Stimulated activated CD4-positive, alpha-beta T cell treated with anti-CD3 and anti-CD28 coated beads, Interleukin-1b, Interleukin-23, amount 100 ng/mL, for 4 hours (primary cell): ENCODE measurements at places on chromosomes 5 and 9.
A peak's percentile ranks its signal among the peaks of the same experiment; 100 is the strongest.

DNA sequence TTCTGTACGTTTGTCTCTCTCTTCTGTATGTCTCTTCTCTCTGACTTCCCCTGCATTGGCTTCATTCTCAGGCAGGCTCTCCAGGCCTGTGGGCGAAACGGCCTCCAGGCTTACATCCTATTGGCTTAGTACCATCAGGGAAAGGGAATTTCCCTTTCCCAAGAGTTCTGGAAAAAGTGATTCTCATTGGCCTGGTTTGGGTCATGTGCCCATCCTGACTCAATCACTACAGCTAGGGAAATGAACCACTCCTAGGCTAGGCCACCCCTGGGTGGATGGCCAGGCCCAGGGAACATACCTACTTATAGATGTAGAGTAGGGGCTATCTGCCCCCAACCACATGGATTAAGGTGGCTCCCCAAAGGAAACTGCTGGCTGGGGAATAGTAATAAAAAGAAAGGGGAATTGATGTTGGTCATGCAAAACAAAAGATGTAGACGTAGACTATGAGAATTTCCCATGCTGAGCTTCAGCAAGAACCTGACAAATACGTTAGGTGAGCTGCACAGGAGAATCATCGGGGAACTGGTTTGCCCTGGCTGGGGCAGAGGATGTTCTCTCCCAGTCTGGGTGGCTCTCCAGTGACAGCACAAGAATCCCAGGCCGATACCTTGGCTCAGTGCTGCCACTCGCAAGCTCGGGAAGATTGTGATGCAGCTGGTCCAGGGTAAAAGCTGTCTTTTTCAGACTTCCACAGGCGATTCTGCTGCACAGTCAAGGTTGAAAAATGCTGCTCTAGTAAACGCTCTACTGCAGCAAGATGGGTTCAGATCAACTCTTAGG is 3.7 kb upstream of the EGR1 start:
- no peak for DNase-seq

- DNase-seq, result no peak
Measured at GRCh38 chr9:10059044-10059443, 553.8 kb downstream of the PTPRD start.

DNA sequence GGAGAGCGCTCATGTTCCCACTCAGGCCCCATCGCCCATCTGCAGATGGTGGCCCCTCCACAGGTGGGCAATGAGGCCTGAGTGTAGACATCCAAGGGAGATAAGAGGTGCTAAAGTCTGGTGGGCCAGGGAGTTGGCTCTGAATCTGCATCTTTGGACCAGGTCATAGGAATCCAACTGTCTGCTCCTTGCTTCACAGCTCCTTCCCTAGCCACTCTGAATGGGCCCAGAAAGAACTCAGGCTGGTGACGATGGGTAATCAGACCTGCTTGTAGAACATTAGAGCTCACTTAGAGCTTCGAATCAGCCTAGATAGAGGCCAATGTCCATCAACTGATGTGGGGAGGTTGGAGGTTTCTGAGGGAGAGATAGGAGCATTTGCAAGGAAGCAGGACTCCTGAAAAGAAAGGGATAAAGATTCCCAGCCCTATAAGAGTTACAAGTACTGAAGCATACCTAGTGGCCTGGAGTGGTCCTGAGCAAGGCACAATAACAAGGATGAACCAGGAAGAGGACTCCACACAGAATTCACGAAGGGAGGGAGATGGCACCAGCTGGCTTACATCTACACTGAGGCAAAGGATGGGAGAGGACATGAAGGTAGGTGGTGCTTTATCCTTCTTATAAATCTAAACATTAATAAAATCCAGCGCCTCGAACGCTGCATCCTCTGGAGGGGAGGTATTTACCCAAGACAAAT is 132.8 kb upstream of the ALDH1B1 start:
- no peak for DNase-seq

DNA sequence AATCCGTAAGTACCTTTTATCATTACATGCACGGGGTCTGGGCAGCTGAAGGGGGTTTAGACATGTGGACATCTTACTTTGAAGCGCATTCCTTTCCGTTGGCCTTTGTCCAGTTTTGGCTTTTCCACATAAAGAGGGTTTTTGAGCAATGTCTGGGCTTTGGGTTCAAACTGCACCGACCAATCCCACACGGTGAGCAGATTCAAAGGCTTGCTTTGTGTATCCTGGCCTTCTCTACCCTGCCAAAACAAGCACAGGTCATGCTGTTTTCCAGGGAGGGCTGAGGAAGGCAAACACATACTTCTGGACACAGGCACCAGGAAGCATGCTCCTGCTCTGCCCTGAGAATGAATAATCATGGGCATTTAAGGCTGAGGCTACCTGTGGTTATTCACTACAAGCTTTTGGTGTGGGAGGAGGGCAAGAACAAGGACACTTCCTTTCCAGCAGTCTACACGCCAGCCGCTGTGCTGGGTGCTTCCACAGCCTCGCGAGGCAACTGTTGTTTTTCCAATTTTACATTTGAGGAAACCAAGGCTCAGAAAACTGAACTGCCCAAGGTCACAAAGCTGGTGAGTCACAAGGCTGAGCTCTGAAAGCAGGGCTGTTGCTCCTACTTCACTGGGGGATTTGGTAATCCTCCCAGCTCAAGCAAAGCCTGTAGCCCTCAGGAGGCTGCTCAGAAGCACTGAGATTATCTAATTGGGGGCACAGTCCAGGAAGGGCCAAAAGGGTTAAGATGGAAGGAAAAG is 59.8 kb upstream of the GOLPH3 start:
- no peak for DNase-seq

- no peak for DNase-seq
Measured at GRCh38 chr5:175516933-175517823, 38.8 kb downstream of the SFXN1 start.

GRCh38 chr5:14187157-14187556 is 44.0 kb downstream of the TRIO start:
- DNase-seq, result no peak

DNA sequence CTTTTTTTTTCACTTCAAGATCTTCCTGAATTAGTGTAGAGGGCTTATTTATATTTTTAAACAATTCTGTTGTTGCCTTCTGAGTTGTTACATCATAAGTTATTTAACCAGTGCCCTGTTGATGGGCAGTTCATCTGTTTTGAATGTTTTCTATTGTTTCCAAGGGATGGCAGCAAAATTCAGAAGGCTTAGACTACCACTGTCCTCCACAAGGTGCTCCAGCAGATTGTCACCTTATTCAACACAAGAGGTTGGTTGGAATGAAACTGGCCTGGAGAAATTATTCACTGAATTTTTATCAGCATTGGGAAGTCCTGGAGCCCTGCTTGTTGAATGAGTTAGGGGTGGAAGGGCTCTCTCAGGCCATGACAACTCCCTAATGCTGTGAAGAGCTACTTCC is 1.3 kb upstream of the KLHL9 start:
- no peak for DNase-seq

DNA sequence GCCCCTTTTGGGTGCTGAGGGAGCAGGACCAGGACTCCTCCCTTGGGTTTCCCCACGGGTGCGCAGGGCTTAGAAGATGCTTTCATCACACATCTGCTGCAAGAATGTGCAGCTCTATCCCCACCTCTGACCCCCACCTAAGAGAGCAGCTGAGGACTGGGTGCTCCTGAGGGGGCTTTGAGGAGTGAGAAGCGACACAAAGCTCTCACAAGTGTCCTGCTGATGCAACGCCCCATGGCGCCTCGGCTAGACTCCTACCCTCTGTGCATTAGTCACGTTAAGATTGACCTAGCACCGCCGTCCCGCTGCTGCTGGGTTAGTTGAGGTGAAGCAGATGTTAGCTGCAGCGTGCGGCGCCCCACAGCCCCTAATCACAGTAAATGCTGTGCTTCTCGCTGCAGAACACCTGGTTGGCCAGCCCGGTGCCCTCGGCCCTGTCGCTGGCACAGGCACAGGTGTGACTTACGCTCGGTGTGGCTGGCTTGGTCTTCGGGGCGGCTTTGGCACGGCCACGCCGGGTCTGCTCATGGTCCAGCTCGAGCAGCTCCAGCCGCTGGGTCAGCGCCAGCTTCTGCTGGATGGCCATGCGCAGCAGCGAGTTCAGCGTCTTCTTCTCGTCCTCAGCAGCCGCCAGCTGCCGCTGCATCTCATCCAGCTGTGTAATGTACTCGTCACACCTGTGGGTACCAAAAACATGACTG is 45.0 kb upstream of the IPPK start:
- DNase-seq, result no peak

- no peak for DNase-seq
Measured at GRCh38 chr9:38404314-38404713, 11.8 kb downstream of the ALDH1B1 start.

GRCh38 chr5:172178991-172179989 is 8.7 kb downstream of the STK10 start:
- DNase-seq, result no peak

GRCh38 chr5:159797261-159797970 is 118.9 kb upstream of the ADRA1B start:
- no peak for DNase-seq

DNA sequence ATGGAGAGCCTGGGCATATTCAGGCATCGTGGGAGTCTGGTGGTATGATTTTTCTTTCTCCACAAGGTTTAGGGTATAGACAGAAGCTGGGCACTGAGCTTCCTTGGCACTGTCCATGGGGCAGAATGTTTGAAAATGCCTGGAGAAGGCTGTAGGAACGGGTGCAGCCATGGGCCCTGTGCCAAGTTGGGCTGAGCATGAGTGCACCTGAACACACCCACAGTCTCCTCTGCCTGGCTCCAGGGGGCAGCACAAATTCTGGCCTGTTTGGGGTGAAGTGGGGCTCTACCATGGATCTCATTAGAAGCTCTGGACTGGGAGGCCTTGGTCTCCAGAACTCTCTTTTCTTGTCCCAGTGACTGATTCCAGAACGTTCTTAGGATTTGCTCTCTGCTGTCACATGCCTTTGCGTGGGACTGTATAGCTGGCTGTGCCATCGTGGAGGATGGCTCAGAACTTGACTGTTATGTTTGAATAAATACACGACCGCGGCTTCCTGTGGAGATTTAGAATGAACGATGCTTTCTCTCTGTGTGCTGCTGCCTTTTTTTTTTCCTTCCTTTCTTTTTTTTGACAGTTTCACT is 229.8 kb downstream of the FANCC start:
- no peak for DNase-seq

DNA sequence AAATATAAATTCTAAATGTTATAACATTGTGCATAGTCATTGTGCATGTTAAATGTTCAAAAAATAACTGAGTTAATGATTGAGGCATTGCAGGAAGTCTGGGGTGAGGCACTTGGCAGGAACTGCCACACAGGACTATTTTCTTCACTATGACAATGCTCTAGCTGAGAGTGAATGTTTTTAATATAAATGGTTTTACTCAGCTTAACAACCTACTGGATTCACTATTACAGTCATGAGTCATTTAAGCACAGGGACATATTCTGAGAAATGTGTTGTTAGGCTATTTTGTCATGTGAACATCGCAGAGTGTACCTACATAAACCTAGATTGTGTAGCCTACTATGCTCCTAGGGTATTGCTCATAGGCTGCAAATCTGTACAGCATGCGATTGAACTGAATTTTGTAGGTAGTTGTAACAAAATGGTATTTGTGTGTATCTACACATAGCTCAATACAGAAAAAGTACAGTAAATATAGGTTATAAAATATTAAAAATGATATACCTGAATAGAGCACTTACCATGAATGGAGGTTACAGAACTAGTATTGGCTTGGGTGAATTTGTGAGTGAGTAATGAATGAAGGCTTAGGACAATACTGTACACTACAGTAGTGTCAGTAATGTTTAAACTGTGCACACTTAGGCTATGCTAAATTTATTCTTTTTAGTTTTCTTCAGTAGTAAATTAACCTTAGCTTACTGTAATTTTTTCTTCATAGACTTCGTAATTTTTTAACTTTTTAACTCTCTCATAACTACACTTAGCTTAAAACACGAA is 346.1 kb upstream of the PTGER4 start:
- DNase-seq, result no peak

- peak; percentile 37 for DNase-seq
Measured at GRCh38 chr9:15299374-15299939, 7.6 kb downstream of the TTC39B start.

DNA sequence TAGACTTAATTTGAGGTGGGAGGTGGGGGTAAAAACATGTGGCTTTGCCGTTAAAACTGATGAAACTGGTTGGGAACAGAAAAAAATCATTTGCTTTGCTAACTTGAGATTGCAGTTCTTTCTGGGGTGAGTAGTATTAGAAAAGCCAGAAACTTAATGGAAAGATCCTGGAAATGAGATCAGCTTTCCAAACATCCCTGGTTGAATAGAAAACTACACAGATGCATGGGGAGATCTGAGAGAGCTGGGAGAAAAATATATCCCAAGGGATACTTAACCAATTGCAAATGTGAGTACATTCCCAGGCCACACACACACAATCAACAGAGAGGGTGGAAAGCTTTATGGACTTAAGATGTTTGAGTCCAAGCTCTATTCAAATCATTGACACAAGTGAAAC is 222.3 kb downstream of the YTHDC2 start:
- DNase-seq, result no peak

DNA sequence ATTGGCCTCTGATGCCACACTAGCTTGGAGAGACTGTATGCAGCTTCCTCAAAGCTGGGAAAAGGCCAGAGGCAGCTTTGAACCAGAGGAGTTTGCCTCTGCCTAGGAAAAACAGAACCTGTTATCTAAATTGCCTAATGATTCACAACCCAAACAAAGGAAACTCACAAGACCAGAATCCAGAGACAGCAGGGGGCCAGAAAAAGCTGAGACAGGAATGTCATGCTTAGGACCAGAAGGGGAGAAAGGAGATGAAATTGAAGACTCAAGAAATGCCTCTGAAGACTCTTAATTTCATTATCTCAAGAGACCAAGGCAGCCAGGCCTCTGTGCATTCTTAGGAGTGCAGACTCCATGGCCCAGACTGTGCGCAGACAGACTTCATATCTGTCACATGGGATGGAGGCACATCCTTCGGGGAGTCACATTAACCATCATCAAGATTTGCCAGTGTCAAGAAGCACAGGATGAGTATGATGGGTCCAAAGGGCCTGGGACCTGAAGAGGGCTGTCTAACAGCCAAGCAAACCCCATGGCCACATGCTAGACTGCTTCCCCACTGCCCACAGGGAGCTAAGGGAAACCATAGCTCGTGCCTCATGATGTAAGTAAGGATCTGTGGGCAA is 57.3 kb downstream of the ARSB start:
- DNase-seq, result no peak

- DNase-seq, result no peak
Measured at GRCh38 chr5:90193185-90193822, 216.3 kb downstream of the CETN3 start.

GRCh38 chr5:61702784-61703183 is 370.7 kb downstream of the ZSWIM6 start:
- DNase-seq, result no peak

DNA sequence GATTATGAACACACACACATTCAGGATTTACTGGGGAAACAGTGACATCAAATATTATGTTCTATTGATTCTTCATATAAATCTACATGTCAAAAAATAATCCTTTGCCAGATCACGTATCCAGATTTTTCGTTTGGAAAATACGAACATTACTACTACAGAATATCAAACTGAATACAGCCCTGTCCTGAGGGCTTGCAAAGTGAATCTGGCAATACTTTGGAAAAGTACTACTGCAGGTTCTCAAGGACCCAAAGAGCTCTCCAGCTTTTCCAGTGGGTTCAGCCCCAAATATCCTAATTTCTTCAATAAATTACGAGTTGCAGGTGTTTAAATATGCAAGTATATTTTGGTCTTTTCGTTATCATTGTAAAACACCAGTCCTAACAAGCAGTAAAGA is 411 bp upstream of the NDUFS4 start:
- DNase-seq, result no peak
